GM12865 (cell line): ENCODE measurements at places on chromosomes 1 and 21.

GRCh38 chr1:69707103-69707502, 139.4 kb downstream of the LRRC7 start:
- no peak for DNase-seq

DNA sequence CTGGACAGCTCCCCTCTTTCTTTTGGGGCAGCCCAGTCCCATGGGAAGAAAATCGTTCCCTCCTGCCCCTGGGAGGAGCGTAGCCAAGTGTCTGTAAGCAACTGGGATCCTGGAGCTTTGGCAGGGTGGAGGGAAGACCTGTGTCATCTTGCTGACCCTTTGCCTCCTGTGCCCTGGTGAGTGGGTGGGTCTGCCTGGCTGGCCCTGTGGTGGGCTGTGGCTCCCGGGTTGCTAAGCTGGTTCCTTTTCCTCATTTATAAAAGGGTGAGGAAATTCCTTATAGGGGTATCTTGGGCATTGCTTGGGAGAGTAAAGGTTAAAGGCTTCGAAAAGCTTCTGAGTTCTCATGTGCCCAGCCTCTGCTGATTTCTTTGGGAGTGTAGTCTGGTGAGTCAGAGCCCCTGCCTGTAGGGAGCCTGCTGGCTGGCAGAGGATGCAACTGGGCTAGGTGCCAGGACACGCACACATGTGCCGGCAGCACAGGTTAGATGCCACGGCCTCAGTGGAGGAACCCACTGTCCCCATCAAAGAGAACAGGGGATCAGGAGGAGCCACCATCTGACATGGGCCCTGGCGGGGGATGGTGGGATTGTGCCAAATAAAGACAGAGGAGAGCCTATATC, 85.2 kb downstream of the ARHGEF10L start:
- no peak for DNase-seq

DNA sequence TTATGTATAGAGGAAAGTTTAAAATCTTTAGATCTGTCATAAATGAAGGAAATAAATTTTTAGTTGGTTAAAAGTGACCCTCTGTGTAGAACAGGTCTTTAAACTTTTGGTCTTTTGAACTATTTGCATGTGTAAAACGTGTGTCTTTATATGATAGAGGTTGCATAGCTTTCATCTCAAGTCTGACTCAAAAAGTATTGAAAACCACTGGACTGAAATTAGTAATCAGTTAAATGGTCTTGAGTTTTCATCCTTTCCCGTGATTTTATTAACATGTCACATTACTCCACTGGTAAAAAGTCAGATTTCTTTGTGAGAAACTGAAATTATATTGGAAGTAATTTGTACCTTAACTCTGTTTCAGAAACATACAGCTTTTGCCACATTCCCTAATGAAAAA, 1.8 kb downstream of the RNPC3 start:
- peak; percentile 15 for DNase-seq

DNA sequence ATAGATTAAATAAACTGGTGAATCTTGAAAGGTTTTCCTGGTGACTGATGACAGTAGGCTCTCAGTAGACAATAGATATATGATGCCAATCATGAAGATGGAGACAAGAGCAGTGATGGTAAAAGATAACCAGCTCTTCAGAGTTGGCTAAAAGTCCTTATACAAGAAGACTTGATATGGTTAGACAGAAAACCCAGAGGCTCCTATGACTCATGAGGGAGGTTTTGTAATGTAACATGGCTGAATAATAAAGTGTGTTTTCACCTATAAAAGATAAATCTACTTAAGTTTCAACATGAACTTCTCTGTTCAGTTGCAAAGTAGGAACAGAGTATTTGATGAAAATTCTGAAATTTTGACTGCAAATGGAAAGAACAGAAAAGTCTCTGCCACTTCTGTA, 12.7 kb upstream of the CRNN start:
- DNase-seq: no peak

DNA sequence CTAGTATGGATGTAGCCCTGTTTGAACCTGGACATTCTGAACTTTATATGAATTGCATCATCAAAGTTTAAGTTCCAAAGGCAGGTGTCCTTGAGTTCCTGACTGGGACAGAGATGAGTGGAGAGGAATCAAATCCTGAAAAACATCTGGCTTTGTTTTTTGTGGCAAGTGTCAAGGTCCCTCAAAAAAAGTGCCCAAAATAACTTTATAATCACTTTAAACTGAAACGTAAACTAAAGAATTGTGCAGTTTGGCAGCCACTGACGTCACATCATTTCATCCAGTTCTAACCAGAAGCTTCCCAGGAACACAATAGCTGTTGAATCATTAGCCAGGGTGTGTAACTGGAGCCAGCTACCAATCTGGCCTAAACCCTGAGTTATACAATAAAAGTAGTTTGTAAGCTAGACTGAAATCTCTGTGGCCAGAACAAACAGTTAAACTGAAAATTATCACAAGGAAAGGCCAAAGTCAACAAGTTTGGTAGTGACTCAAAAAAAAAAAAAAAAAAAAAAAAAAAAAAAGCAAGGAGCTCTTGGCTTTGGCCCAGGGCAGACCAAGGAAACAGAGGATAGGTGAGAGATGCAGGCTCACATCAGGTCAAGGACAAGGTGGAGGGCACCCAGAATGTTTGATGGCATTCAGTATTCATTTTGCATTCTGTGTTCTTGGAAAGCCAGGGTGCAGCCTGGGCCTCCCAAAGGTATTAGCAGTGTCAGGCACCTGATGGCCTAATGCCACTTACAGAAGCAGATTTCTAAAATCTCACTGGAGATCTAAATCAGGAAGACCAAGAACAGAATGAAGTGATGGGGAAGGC, 74.3 kb downstream of the TNFSF18 start:
- DNase-seq: no peak

DNA sequence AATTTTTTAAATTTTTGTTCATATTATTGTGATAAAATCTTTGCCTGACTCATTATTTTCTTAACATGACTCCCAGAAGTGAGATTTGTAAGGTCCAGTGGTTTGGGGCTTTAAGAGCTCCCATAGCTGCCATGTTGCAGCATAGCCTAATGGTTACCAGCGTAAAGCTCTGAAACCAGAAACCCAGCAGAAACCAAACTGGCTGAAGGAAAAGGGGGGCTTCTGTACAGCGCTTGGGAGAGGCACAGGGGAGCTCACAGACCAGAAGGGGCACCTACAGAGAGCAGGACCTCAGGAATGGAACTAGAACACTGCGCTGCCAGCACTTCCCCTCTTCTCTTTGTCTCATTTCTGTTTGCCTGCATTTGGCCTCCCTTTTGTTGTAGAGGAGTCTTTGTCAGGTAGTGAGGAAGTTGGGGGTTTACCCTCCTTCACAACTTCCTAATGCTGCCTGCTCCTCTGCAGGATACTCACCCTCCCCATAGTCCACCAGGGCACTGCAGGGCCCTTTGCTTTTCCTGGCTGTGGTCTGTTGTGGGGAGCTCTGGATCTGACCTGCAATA, 2.6 kb upstream of the PYCR2 start:
- DNase-seq: no peak

DNA sequence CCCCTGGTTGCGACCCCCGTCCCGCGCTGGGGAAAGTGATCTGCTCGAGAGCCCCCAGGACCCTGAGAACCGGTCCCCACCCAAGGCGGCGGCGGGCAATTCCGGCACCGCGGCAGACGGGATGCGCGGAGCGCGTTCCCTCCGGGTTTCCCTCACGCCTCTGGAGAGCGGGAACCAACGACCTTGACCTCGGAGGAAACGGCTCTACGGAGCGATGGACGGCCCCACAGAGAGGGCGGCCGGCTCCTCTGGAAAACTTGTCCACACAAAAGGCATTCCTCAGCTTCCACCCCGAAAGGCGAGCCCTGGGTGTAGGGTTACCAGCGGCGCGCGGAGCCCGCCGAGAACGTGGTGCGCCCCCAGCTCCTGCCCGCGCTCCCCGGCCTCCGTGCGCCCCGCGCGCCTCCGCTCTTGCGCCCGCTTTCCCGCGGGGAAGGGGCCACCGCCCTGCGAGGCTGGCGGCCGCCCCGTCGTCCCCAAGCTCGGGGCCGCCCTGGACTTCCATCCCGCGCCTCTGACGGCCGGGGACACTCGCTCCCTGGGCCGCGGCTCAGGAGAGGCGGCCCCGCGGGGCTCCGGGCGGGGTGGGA, 391 bp upstream of the KIAA1614 start:
- DNase-seq: no peak

- DNase-seq: no peak
Measured at GRCh38 chr21:34890724-34891612, 158.1 kb downstream of the RUNX1 start.

DNA sequence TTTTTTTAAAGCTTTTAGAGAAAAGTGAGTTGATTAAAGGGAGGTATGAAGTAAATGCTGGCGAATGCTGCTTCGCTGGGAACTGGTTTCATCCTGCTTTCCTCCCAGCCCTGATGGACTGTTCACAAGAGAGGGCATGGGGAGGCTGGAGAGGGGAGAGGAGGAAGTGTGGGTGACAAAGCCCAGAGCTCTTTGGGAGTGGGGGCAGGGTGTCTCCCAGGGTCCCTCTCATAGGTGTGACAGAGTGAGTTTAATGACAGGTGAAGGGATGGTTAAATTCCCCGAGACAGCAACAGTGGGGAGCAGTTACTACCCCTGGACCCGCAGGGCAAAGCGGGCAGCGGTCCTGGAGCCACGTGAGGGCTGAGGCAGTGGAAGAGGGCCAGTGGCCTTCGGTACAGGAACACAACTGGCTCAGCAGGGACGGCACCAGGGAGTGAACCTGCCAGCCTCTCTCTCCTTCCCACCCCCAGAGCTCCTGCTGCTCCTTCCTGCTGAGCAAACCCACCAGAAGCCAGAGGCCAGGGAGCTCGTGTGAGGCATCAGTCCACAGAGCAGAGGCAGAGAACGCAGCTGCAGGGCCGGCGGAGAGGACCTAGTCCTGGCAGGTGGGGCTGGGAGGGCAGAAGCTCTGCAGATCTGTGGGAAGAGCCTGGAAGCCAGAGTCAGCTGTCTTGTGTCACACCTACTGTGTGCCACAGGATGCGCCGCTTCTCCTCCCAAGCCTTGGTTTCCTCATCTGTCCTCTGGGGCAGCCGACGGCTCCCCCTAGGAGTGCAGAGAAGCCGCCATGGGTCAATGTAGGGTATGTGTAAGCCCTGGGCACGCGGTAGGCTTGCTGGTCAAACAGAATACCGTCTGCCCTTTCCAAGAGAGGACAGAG, 20.9 kb upstream of the LRP8 start:
- DNase-seq: no peak

- no peak for DNase-seq
Measured at GRCh38 chr1:208791456-208791855, 547.3 kb upstream of the PLXNA2 start.

- no peak for DNase-seq
Measured at GRCh38 chr1:45136984-45137383, 69.4 kb downstream of the ZSWIM5 start.

GRCh38 chr1:33782776-33783175, 81.1 kb upstream of the HMGB4 start:
- no peak for DNase-seq

DNA sequence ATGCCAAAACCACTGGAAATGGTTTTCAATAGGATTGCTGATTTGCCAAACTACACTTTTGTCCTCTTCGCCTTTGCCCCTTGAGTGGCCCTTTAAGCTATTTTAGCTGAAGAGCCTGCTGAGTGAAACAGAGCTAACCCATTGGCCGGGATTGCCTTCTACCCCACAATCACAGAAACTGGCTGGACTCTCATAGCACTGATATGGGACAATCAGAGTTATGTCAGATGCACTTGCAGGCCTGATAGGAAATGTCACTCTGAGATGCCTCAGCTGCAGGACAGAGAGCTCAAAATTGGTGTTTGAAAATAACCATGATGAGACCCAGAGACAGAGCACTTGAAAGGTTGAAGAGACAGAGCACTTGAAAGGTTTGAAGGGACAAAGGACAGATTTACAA, 354.4 kb downstream of the BRINP2 start:
- no peak for DNase-seq

GRCh38 chr1:193270996-193271395, 84.6 kb upstream of the B3GALT2 start:
- DNase-seq: peak; percentile 60

GRCh38 chr21:34190576-34191321, 117.4 kb downstream of the MRPS6 start:
- DNase-seq: no peak

GRCh38 chr1:64039390-64039926, 164.0 kb upstream of the UBE2U start:
- peak; percentile 1 for DNase-seq

DNA sequence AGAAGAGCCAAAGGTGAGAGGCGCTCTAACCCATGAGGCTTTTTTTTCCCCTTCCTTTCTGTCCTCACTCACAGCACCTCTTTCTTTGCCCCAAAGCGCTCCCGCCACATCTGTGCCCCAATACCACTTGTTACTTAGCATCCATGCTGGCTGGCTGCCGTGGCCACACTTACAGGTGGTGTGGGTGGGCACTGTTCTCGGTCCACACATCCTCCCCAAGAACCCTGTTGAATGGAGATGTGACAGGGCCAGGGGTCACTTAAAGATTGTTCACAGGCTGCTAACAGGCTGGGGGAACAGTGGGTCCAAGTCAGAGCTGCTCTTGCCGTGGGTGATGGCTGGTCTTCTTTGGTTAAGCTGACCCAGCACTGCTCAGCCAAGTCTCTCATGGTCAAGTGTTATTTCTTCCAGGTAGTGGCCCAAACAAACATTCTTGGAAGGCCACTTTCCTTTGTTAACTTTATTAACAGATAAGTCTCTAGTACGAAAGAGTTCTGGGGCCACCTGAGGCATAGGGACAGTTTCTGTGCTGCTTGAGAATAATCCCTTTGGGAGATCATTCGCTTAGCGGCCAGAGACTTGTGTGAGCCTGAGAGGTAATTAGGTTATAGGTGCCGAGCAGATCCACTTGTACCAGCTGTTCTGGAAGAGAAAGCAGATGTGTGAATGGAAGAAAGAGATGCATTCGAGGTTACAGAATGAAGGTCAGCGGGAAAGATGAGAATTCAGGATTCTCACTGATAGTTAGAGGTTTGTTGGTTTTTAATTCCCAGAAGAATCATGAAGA, 62.6 kb upstream of the IRF2BP2 start:
- no peak for DNase-seq

DNA sequence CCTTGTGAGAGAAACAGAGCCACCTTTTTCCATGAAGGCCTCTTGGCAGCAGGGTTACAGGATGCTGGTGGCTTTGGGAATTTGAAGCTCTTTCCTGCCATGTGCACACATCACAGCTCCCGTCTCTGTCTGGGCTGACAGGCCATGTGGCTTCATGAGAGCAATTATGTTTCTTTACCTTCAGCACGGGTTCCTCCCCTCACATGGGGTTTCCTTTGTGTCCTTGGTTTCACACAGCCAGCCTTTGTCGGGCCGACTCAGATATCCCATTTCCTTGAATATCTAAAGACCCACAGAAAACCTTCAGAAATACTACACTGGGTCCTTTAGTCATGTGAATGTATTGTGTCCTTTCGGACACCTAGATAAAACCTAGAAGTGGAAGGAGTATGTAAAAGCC, 7.1 kb downstream of the CLIC6 start:
- DNase-seq: no peak

DNA sequence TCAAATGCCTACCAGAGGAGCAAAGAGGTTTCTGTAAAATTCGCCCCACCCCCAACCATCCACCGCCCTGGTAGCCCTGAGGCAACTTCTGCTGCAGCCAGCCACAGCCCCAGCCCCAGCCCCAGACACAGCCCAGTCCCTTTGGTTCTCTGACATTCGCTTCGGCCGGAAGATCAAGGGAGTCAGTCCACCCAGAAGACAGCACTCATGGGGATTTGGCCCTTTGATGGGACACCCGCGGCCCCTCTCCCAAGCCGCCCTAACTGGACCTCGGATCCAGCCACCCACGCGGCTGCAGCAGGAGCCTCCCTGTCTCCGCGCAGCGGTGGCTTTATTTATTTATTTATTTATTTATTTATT, 3881.0 kb downstream of the SRGAP2C start:
- DNase-seq: no peak
